ENCODE measurements at places on chromosomes 16 and 17.

- DNase-seq: no peak
Observed at GRCh38 chr17:59436900-59437299, 105.4 kb downstream of the YPEL2 start.

DNA sequence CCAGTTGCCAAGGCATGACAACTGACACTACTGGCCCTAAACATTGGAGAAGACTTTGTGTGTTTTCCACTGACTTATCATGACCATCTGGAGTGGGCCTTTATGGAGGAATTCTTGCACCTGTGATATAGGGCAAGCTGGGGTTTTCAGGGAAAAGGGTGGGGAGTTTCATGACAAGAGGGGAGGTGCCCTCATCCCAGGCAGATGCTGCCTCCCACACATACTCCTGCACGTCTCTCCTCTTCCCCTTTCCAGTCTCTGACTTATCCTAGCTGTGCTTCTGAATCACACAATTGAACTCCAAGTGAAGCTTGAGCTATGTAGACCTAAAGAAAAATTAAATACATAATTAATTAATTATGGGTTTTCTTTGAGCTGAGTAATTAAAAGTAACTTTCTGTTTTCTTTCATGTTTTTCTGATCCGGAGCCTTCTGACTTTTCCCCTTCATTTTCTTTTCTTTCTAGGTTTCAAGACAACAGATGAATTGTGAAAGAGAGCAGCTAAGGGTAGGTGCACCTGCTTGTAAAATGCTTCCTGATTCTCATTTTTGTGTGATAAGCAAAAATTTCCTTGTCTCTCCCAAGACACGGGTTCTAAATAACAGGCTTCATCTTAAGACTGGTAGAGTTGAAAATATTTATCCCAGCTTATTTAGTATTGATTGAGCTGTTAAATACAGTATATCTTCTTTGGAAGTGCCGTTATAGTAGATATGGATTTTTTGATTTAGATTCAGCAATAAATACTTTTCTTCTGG, 280.9 kb upstream of the RBFOX1 start:
- no peak for DNase-seq

DNA sequence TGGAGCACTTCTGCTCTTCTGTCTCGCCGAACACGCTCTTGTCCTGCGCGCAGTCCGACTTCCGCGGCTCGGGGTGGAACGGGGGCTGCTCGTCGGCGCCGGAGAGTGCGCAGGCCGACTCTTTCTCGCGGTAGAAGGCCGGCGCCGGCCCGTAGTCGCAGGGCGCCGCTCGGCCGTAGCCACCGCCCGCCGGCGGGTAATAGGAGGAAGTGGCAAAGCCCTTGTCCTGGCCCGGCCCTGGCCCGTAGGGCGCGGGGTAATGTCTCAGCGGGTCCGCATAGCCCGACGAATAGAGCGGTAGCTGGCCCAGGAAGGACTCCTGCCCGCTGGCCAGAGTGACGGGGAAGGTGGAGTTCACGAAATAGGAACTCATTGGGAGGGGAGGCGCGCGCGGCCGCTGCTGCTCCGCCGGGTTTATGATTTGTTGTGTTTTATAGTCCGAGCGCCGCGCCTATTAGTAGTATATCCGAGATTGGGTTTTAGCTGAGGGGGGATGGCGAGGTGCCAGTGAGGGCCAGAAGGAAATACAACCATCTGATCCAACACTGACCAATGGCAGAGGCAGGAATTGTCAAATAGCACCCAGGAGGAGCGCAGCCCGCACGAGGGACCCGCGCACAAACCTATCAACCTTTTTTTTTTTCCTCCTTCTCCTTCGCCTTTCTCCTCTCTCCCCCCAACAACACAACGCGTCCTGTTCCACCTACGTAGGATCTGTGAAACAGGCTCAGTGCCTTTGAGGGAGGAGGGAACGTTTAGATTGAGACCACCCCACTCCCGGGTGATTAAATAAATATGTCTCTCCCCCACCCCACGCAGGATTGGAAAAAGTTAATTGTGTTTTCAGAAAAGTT, 4.4 kb upstream of the HOXB5 start:
- no peak for DNase-seq

DNA sequence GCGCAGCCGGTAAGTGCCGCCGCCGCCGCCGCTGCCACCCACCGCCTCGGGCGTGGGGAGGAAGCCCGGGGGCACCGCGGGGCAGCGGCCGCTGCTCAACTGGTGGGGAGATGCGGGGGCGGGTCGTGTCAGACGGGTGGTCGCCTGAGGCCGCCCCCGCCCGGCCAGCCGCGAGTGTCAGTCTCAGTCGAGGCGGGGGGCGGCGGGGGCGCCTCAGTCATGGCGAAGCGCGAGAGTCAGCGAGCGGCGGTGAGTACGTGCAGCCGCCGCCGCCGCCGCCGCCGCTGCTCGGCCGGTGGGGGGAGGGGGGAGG, 76.2 kb downstream of the CHD9 start:
- no peak for DNase-seq

GRCh38 chr16:3915426-3916260, 35.1 kb upstream of the CREBBP start:
- DNase-seq: no peak

DNA sequence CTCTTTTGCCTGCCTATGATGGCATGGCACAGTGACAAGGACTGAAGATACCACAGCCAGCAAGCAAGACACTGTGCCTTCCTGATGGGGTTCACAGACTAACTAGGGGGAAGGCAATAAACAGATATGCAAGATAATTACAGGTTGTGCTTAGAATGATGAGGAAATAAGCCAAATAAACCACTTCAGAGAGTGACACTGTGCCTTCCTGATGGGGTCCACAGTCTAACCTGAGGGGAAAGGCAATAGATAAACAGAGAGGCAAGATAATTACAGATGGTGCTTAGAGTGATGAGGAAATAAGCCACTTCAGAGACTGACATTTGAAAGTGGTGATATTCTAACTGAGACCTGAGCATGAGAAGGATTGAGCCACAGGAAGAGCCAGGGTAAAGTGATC, 84.2 kb downstream of the HS3ST2 start:
- DNase-seq: no peak

DNA sequence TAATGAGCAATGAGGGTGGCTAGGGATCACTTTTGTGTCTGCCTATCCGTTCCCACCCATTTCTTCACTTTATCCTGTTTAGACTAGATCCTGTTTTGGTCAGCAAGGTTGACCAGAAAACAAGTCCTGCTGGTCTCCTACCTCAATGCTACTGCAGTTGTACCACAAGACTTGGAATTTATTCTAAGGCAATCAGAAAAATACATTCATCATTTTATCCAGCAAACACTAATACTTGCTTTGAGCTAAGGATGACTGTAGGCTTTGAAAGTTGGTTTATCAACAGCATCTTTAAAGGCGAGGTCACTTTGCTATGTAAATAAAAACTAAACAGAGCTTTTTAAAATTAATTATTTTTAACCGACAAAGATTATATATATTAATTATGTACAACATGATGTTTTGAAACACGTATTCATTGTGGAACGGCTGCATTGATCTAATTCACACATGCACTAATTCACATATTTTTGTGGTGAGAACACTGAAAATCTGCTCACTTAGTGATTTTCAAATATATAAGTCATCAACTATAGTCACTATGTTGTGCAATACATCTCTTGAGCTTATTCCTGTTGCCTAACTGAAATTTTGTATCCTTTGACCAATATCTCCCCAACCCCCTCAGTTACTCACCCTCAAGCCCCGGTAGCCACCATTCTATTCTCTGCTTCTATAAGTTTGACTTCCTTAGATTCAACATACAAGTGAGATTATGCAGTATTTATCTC, 125.9 kb upstream of the HS3ST3A1 start:
- no peak for DNase-seq

DNA sequence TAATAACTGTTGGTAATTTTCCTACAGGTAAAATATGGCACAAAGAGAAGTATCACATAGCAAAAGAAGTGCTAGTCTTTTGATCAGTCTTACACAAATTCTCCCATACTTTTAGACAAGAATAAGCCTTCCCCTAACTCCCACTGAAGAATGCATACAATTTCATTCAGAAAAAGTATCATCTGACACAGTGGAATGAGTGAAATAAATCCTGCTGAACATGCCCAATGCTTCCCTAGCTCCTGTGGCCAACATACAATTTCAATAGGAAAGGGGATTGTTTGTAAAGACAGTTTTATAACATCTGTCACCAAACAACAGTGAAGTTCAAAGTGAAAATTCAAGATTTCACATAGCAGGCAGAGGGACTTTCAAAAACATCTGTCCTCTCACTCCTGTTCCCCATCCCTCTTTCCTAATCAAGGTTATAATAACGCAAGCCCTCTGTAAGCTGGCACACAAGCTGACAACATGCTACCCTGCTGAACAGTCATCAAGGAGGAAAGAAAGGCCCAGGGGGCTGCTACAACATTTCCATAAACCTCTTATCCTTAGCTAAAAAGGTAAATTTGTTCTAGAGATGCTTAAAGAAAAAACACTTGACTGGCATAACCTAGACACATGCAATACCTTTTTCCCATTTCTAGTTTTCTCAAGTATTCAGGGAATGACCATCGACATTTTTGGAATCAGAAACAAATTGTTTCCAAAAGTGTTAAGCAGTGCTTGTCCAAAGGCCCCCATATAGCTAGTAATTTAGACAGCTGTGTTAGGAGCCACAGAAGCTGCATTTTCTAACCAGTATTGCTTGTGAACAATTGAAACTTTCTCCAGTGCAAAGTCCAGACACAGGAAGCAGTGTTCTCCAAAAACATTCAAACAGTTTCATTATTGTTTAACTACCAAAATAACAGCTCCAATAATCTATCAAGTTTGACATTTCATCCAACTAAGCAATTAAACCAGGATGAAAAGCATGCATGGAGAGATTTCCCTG, 11.5 kb upstream of the RFFL start:
- DNase-seq: no peak

- no peak for DNase-seq
Observed at GRCh38 chr16:71218306-71218963, 12.1 kb downstream of the HYDIN start.

DNA sequence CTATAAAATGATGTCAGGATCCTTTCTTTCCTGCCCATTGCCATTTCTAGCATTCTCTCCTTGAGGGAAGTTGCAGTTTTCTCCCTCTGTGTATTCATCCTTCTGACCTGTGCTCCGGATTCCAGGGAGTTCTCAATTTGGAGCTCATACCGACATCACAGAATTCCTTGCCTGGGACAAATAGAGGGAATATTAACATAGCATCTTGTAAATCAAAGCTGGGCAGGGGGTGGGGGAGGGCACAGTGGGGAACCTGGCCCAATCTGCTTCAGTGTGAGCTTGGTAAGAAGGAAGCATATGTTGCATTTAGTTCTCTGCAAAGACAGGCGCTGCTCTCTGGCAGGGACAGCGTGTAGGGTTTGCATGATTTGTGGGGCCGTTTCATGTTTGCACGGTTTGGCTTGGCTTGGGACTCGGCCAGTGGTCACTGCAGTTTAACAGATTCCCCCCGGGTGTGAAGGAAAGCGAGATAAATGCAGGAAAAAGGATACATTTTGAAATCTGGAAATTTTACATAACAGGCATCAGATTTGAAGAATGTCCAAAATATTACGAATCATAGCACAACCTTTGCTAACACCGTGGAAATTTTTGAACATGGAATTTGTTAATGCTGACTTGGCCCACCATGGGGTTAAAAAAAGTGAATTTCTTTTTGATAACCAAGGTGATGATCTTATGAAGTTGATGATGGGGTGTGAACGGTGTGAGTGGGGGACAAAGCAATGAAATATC, 178.0 kb downstream of the WWOX start:
- DNase-seq: no peak

DNA sequence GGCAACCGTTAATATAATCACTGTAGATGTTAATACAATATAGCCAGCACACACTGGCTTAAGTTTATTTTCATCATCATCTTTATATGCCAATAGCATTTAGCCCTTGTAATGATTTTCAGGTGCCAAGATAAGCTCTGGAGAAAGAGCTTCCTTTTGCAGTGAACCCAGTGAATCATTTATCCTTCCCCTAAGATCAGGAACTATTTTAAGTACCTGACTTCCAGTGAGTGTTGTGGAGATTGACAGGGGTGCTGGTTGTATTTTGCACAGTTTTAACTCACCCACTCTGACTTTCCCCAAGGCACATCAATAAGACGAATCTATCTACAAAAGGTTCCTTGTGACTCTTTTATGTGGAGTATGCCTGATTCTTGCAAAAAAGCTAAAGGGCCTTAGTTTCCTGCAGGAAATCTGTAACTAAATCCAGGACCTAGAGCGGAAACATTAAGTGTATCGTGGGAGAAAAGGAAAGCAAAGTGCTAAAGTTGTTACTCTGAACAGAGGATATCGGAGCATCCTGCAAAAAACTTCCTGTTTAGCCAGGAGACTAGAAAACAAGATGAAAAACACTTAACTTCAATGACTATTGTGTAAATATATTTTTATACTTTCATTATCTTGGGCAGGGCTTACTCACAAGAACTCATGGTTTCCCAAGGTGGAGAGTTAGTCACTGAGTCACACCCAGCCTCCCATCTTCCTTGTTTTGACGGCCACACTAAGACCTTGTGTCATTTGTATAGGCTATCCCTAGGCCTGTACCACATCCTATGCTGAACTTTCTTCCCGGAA, 183.6 kb downstream of the MAP2K6 start:
- DNase-seq: no peak

GRCh38 chr17:77217566-77217965, 76.8 kb downstream of the SEC14L1 start:
- no peak for DNase-seq

DNA sequence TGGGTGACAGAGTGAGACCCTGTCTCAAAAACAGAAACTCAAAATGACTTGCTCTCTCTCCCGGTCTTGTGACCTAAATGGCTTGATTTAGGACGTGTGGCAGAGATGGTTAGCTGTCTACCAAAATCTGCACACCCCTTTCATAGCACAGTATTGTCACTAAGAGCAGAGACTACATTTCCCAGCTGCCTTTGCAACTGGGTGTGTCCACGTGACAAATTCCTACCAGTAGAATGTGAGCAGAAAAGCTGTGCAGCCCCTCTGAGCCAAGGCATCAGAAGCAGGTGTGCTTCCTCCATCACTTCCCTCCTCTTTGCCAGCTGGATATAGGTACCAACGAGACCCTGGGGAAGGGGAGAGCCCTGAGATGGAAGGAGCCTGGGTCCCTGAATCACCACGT, 25.5 kb downstream of the GPR142 start:
- DNase-seq: no peak

DNA sequence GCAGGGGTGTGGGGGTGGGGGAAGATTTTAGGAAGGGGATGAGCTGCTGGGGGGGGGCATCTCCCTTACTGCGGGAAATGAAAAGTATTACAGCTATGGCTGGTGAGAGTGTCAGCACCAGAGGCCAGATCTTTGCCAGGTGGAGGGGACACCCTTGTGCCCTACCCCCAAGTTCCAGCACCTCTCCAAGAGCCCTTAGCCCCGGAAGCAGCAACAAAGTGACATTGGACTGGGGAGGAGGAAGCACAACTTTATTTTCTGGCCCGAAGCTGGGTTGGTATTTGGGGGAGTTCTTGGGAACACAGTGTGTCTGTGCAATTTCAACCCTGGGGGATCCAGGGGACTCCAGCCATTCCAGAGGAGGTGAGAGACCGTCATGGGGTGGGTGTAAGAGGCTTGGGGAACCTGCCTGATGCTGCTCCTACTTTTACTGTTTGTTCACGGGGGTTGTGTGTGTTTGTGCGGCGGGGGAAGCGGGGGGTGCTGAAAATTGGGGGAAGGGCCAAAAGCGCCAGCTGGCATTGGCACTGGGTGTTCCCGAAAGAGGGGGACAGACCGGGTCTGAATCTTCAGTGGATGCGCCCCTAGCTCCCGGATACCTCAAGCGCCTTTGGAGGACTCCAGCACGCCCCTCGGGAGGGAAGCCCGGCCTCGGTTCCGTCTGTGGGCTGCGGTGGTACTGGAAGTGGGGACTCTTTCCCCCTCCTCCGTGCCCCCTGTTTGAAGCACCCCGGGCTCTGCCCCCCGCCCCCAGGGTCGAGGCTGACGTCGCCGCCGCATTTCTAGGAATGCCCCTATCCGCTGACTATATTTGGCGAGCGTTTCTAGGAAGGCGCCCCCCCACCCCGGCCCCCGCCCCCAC, 230.3 kb downstream of the MRTFB start:
- no peak for DNase-seq

All from T-helper 9 cell (primary cell).